HFFc6 (cell line): ENCODE measurements at places on chromosomes 6 and 20. TPM values are rescaled to one million over a fixed set of nuclear protein-coding genes. Genes with fewer than 3 reads are reported as not detected.

DNA sequence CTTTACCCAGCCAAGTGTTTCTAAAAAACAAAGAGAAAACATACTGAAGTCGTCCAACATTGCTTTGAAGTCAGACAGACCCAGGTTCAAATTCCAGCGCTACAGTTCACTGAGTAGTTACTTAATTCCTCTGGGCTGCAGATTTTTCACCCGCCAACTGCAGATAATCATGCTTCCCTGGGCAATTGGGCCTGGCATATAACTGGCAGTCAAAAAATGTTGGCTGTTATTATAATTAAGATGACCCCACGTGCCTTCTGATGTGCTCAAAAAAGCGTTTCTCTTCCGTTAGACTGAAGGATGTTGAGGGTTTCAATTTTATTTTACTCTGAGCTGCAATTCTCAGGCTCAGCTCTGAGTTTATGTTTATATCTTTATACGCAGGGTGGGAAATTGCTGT is 156.1 kb upstream of the CITED2 start:
- H3K4me1 ChIP-seq = peaks cover 38% of the 10 kb centered on the region
- no peak for DNase-seq
- H3K27me3 ChIP-seq = peaks cover 1% of the 10 kb centered on the region; the same call in 1 of the 2 replicates
- H3K4me3 ChIP-seq = no peak overlapping the region
- H3K27ac ChIP-seq = no peak overlapping the region

GRCh38 chr6:42783876-42784642 is 2.2 kb downstream of the BICRAL start:
- peaks cover 22% of the 10 kb centered on the region for H3K36me3 ChIP-seq
- no peak for DNase-seq
- H3K4me3 ChIP-seq = peak overlapping the region; percentile 94
- peaks cover 30% of the 10 kb centered on the region for H3K4me1 ChIP-seq
- peaks cover 2% of the 10 kb centered on the region for H3K27me3 ChIP-seq

The PPIL4 gene
- 32.1 to 35.0 TPM (median 34.3 TPM) in 3 replicates for total RNA-seq

The SAMD3 gene
- 0.91 and 1.3 TPM in 2 replicates for total RNA-seq

The DPPA5 gene
- total RNA-seq = not detected in 3 replicates

DNA sequence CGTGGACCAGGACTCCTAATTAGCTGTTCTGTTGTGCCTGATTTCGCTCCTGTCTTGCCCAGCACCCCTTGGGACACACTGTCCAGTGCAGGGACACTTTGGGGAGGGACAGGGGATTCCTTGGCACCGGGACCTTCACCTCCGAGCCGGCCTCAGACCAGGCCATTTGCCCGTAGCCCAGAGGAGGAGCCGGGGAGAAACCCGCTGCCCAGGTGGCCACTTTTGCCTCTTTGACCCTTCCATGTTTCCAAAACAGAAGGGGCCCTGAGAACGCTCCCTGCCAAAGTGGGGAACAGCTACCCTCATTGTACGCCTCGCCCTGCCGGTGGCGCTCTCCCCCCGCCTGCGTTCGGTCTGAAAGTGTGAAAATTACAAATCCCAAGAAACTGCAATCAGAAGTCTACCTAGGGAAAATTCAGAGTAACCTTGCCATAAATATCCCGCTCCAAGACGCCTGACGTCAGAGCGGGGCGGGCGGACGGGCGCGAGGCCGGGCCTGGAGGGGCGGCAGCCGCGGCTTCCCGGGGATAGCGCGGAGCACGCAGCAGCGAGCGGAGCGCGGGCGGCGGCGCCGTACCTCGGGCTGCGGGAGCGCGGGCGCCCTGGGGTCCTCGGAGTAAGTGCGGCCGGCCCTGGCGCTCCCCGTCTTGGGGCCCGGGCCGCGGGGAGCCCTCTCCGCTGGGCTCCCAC is at the start of gene DAAM2:
DAAM2 (plus strand) TSS at position 527 of the 690 bp plus-strand sequence. CDS start 63,927 bp downstream, outside the sequence.
- peak within 1 kb of the TSS; percentile 85 for H3K4me3 ChIP-seq
- H3K4me1 ChIP-seq = peaks cover 20% of the 10 kb centered on the region
- no peaks in the 10 kb centered on the region for H3K36me3 ChIP-seq
- DNase-seq = no peak
- peaks cover 14% of the 10 kb centered on the region for H3K27me3 ChIP-seq

GRCh38 chr6:144148886-144149285 is 1.4 kb upstream of the STX11 start:
- no peak overlapping the region for H3K27ac ChIP-seq
- H3K4me3 ChIP-seq = no peak overlapping the region
- DNase-seq = no peak
- H3K4me1 ChIP-seq = peaks cover 24% of the 10 kb centered on the region
- no peaks in the 10 kb centered on the region for H3K36me3 ChIP-seq

- peaks cover 56% of the 10 kb centered on the region for H3K4me1 ChIP-seq
- peak overlapping the region; percentile 84 for H3K27ac ChIP-seq
- no peak overlapping the region; the same call in 1 of the 2 replicates for H3K4me3 ChIP-seq
- peaks cover 4% of the 10 kb centered on the region; the same call in 1 of the 2 replicates for H3K27me3 ChIP-seq
Measured at GRCh38 chr6:87705070-87705691, 3.1 kb upstream of the AKIRIN2 start.

GRCh38 chr6:120354452-120355098 is 979.7 kb downstream of the TBC1D32 start:
- no peak overlapping the region for H3K27ac ChIP-seq
- H3K4me1 ChIP-seq = no peaks in the 10 kb centered on the region
- no peak overlapping the region for H3K4me3 ChIP-seq
- H3K27me3 ChIP-seq = no peaks in the 10 kb centered on the region
- DNase-seq = no peak

DNA sequence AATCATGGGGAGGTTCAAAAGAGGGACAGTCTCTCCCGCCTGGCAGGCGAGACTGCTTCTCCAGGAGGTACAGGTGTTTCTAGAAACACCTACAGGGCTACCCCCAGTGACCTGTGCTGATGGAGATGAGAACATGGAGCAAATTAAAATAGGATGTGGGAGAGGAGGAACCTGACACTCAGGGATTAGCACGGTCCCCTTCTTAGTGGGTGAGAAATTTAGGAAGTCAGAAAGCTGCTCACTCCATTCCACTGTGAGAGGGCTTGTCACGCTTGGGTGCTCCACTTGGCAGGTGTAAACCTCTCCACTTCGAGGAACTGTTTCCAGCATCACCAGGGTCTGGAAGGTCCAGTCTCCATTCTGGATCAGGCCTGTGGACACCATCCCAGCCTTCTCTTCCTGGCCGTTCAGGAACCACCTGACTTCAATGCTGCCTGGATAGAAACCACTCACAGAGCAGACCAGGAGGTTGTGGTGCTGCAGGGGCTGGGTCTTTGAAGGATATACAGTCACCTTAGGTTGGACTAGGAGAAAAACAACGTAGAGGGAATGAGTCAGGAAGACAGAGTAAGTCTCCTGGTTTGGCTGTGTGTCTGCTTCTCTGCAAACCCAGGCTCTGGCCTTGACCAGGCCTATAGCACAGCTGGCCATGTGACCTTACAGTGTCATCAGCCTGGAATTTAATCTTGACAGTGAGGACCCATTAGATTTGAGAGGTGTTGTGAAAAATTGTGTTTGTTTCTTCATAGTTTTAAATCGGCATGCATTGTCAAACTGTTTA is 8.1 kb downstream of the HLA-DRB1 start:
- no peak for DNase-seq
- no peak overlapping the region for H3K27ac ChIP-seq
- H3K36me3 ChIP-seq = no peaks in the 10 kb centered on the region
- no peaks in the 10 kb centered on the region for H3K4me1 ChIP-seq
- peaks cover 15% of the 10 kb centered on the region for H3K27me3 ChIP-seq
